ENCODE measurements at places on chromosomes 12 and 14.

- DNase-seq: no peak
These were observed 43.6 kb downstream of the SYNE3 start for GRCh38 chr14:95472819-95473251.

DNA sequence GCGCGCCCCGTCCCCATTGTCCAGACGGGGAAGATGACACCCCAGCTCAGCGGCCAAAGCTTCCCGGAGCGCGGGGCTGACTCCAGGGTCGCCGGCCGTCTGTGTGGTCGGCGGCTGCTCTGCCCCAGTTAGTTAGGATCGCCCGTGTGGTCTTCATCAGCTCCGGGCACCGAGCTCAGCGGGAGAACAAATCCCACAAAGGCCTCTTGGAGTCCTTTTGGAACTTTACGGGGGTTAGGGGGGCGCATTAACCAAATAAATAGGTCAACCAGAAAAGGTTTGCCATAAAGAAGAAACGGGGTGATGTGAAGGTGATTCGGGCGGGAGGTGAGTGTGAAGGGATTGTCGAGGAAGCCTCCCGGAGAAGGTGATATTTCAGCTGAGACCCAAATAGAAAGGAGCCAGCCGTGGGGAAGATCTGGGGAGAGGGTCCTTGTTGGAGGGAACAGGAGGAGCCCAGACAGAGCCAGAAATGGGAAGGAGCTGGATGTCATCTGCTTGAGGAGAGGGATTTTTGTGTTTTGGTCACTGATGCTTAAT, 697 bp downstream of the ATP6V0A2 start:
- peak; percentile 10 for DNase-seq

GRCh38 chr14:104721505-104722431, 2.3 kb upstream of the ADSS1 start:
- DNase-seq: no peak

- no peak for DNase-seq
These were observed 6.1 kb downstream of the TCP11L2 start for GRCh38 chr12:106308611-106309010.

- DNase-seq: no peak
These were observed 120.3 kb downstream of the VRK1 start for GRCh38 chr14:96917442-96917963.

DNA sequence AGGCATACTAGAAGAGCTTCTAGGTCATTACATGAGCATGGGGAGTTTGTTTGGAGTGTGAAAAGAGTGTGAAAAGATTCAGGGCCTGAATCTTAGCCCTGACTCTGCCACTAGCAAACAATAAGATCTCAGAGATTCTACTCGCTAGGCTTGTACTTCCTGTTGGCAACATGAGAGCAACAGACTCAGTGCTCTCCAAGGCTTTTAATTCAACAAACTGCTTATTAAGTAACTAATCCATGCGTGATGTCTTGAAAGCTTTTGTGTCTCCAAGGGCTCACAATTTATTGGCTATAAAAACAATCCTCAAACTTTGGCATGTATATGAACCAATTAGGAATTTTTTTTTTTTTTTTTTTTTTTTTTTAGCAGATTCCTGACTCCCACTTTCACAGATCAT, 105.1 kb downstream of the STXBP6 start:
- DNase-seq: no peak

GRCh38 chr12:100273782-100274181, 6.8 kb downstream of the SCYL2 start:
- no peak for DNase-seq

GRCh38 chr12:98228683-98229539, 286.5 kb upstream of the TMPO start:
- no peak for DNase-seq

- no peak for DNase-seq
These were observed 209.7 kb upstream of the BMP4 start for GRCh38 chr14:54166049-54166950.

DNA sequence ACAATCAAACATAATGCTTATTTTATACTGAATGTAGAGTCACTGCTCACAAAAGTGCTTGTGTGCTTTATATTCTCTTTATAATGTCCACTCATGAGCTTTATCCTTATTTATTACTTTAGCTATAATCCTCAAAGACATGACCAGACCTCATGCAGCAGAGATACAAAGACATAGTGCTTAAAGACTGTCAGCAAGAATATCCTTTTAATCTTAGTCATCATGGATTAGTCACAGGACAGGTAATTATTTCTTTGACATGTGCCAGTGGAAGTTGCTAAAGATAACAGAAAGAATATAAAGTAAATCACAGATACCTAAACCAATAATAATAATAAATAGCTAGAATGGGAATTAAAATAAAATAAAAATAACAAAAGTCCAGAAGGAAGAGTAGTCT, 707.5 kb downstream of the BCL11B start:
- no peak for DNase-seq

DNA sequence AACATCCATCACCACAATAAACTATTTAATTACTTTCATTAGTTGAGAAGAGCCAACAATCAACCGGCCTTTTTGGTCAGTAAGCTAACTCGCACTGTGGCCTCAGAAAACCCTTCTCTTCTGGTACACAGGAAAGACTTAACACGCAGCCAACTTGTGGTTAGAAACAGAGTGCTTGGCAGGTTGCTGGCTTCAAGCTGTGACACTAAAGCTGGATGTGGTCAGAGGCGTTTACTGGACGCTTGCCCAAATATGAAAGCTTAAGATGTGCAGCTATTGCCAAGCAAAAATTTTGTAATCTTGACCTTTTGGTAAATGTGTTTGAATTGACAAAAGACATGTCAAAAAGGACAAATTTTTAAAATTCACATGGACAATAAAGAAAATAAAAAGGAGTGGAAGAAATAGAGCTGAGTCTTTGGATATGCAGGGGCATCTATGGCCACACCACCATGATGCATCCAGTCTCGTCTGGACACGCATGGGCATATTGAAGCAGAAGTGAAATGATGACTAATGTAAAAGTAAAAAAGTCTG, 2.6 kb upstream of the KLRK1 start:
- peak; percentile 100 for DNase-seq

Measured in choroid plexus epithelial cell (primary cell).